Epithelial cell of esophagus (primary cell): ENCODE measurements at places on chromosomes 11 and 22.

GRCh38 chr11:2698386-2699184, 1.2 kb downstream of the KCNQ1OT1 start:
- DNase-seq: peak; percentile 4

DNA sequence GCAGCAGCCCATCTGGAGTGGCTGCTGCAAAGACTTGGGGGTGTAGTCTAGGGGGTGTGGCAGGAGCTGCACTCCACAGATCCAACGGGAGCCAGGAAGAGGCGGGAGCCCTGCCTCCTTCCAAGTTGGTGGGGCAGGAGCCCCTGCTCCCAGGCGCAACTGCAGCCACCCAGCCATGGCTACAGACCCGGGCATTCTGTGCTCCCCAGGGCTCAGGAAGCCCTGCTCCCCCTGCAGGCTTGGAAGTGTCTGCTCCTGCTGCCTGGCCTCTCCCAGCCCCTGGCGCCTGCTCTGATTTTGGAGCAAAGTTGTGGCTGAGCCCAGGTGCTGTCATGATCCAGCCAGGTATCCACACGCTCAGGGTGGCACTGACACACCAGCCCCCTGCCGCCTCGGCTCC, 58.5 kb downstream of the CCDC34 start:
- DNase-seq: no peak

- DNase-seq: peak; percentile 95
These were observed 7.5 kb upstream of the MICALL1 start for GRCh38 chr22:37898441-37899181.

DNA sequence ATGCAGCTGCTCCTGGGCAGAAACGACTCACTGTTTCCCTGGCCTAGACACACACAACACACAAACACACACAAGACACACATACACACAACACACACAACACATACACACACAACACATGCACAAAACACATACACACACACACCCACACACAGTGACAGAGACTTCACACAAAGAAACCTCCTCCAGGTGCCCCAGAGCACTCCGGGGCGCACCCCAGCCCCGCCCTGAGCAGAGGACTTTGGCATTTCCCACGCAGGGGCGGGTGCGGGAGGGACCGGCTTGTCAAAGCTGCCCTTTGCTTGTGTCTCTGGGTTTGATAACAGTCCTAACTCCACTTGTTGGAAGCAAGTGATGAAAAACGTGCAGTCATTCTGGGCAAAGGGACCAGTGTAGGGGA, 6.5 kb downstream of the APOBEC3A start:
- DNase-seq: peak; percentile 60

DNA sequence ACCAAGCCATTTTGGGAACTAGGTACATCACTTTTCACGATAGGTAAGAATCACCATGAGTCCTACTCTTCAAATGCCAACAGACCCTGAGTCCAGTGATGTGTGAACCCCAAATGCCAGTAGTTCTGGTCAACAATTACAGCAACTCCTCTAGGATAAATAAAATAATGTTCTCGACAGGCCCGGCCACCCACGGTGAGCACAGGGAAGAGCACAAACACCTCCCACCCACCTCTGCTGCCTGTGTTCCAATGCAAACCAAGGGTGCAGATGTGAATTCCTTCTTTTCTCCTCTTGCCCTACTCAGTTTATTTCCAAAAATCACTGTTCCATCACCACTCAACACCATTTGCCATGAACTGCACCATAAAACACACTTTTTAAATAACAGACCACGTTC, 33.3 kb downstream of the MPPED2 start:
- DNase-seq: no peak

DNA sequence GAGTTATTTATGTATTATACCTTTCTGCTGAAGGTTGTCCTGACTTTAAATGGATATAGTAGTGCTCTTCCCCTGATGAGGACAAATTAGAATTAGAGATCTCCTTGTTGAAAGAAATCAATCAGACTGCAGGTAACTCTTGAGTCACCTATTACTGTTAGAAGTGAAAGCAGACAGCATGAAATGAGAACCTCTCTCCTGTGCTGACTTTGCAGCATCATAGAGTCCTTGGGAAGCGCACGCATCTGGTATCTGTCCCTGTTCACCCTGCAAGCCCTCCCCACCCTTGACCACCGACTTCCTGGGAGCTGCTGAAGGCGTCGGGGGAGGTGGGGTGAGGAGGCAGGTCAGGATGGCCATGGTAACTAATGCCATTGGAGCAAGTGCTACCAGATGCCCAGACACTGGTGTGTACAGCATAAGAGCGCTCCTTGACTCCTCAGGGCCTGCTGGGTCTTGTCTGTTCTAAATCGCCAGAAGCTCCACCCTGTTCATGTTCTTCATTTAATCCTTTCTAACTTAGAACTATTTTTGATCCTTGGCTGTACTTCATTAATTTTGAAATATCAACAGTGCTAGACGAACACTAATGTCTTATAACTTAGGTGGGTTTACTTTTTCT, 143.9 kb downstream of the WNT7B start:
- DNase-seq: peak; percentile 81

- no peak for DNase-seq
These were observed 606.6 kb downstream of the TBC1D22A start for GRCh38 chr22:47369020-47369419.

GRCh38 chr11:13837286-13837685, 125.2 kb upstream of the SPON1 start:
- peak; percentile 88 for DNase-seq

GRCh38 chr22:20116376-20116950, 559 bp downstream of the RANBP1 start:
- DNase-seq: no peak

GRCh38 chr22:35102663-35103062, 36.7 kb downstream of the ISX start:
- peak; percentile 16 for DNase-seq

DNA sequence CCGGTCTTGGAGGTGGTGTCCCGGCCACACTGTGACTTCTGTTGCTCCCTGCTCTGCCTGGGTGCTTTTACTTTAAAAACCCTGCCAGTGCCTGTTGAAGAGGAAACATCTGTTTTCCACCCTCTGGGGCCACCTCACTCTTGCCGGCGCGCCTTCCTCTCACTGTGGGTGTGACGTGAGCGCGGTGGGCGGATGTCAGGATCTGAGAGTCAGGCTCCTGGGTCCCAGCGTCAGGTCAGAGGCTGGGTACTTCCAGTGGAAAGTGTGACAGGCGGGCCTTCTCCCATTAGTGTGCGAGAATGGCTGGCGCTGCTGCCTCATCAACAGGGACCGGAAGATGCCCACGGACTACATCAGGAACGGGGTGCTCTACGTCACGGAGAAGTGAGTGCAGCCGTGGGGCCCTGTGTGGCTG, 54.2 kb downstream of the GRAMD4 start:
- DNase-seq: no peak

DNA sequence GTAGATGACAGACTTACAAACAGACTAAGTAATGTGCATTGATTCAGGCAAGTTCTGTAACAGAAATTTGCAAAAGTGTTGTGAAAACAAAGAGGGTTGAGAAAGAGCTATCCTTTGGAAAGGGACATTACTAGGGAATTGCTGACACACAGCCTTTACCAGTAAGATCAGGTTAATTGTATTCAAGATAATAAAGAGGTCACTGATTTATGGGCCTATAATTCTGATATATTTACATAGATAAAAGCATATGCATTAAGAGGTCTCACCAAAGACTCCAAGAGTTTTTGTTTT, 138.7 kb downstream of the MAML2 start:
- DNase-seq: no peak

GRCh38 chr22:45290410-45290936, 5.7 kb downstream of the UPK3A start:
- DNase-seq: peak; percentile 69

DNA sequence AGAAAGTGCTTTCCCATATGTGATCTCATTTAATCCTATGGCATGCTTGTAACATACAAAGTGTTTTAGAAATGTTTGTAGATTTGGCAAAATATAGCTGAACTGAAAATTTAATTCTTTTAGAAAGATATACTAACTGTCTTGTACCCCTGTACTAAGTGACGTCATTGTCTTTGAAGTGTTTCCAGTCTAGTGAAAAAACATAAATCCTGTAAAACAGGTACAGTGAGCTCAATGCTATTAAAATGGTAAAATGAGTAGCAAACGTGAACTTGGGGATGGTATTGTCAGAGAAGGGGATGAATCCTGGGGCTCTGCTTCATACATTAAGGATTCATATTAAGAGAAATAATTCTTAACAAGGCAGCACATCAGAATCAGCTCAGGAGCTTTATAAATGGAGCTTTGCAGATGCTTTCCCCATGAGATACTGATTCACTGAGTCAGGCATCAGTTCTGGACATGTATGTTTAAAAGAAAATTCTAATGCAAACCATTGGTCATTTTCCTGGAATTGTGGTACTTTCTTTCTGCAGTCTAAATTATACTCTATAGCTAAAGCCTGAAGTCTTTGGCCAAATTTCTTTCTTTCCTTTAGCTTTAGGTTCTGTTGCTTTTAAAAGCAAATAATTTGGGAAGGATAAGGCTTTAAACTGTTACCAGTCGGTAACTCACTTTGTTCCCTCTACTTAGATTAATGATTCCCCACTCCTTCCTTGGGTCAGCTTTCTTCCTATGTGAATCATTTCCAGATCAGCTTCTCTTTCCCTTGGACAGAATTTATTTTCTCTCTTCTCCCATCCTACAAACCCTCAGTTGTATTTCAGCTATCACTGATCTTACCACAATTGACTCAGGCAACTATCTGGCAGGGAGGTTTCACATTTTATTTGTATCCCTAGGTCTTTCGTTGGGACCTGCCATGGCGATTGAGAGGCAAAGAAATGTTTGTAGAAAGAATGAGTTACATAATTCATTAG, 57.5 kb upstream of the DDI1 start:
- peak; percentile 39 for DNase-seq

DNA sequence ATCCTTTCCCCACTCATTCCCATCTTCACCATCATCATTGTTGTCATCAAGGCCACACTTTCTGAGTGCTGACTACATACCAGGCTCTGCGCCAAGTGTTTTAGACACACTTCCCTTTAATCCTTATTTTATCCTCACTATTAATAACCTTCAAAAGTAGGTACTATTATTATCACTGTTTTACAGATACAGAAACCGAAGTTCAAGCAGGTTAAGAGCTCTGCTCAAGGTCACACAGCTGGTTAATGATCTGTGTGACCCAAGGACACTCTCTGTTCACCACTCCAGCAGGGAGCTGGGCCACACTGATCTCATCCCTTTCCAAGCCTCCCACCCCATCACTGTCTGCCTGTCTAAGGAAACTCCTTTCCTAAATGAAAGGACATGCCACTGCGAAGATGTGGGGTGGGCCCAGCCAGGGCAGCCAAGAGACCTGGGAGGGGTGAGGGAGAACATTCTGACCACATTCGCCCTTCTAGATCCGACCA, 17.2 kb upstream of the TSKU start:
- DNase-seq: no peak

DNA sequence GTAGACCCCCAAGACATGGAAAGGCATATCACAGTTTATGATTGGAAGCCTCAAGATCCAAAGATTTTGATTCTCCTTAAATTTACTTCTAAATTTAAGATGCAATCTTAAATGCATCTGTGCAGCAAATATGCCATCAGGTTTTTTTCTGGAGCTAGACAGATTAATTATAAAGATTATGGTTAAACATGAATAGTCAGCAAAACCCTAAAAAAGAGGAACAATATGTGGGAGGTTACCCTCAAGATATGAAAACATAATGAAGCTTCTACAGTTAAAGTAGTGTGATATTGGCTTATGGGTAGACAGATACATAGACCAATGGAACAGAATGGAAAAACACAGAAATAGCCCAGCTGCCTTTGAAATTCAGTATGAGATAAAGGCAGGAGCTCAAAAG, 31.7 kb downstream of the OR8B12 start:
- no peak for DNase-seq

- DNase-seq: no peak
These were observed 6.6 kb downstream of the PAX6 start for GRCh38 chr11:31804312-31805036.

DNA sequence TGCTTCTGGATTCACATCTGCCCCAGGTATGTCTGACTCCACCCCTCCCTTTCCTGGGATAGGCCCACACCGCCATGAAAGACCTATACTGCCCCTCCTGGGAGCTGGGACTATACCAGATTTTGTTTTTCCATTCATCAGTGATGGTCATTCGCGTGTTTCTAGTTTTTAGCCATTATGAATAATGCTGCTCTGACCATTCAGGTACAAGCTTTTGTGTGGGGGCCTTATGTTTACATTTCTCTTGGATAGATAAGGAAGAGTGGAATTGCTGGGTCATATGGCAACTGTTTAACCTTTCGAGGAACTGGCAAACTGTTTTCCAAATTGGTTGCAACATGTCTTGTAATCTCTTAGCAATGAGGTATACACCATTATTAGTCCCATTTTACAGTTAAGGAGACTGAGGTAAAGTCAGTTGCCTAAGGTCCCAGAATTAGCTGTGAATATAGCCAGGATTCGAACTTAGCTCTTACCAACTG, 1.2 kb upstream of the TBC1D10A start:
- DNase-seq: peak; percentile 68

- DNase-seq: peak; percentile 40
These were observed 22.1 kb downstream of the LMO2 start for GRCh38 chr11:33869481-33870422.

DNA sequence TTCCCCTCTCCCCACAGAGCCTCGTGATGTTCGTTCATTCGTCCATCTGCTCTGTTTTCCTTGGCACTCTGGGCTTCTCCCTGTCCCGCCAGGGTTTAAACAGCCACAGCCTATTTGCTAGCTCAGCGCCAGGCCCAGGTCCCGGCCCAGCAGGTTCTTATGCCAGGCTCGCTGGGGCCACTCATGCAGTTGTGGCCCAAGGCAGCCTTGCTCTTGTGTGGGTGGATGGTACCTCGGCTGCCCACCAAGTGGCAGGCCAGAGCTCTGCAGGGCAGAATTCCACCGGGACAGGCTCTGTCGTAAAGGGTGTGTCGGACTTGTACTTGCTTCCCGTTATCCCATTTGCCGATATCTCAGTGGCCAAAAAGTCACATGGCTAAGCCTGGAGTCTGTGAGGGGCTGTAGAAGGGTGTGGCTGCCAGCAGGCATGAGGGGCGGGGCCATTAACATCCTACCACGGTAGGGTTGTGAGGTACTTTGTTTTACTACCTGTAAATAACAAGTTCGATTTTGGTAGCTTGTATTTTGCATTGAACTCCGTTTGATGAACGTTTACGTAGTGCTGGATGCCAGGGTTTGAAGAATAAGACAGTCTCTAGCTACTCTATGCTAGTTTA, 7.9 kb downstream of the FAM118A start:
- peak; percentile 64 for DNase-seq

DNA sequence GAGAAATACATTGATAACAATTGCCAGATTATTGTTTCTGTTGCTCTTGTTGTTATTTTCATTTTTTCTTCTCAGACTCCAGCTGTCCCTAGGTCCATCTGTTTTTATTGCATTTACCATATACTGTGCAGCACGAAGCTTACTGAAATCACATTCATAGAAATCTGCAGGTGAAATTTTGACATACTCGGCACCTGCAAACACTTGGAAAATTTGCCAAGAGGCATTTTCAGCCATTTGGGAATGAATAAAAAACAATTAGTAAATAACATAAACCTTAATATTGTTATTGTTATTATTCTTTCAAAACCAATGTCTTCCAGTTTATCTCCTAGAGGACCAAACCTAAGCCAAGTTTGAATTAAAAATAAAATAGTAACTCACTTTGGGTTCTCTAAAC, 2357.2 kb downstream of the LRRC4C start:
- DNase-seq: no peak

GRCh38 chr22:25777870-25778269, 35.9 kb downstream of the MYO18B start:
- DNase-seq: peak; percentile 54
